ENCODE measurements at places on chromosomes 13 and 19.

GRCh38 chr19:48568345-48568886 is 16.4 kb downstream of the SULT2B1 start:
- H3K4me1 ChIP-seq: peaks cover 5% of the 10 kb centered on the region
- H3K4me3 ChIP-seq: no peak overlapping the region
- no peak for DNase-seq

- no peak overlapping the region for H3K27ac ChIP-seq
- DNase-seq: no peak
- H3K4me3 ChIP-seq: no peak overlapping the region
- H3K27me3 ChIP-seq: peaks cover 13% of the 10 kb centered on the region
These were observed 47.0 kb downstream of the UNC13A start for GRCh38 chr19:17641181-17641580.

- no peak overlapping the region for H3K4me3 ChIP-seq
- H3K4me1 ChIP-seq: no peaks in the 10 kb centered on the region
- H3K36me3 ChIP-seq: no peaks in the 10 kb centered on the region
- no peak overlapping the region for H3K27ac ChIP-seq
These were observed 163.7 kb downstream of the TBC1D4 start for GRCh38 chr13:75318138-75318833.

GRCh38 chr19:30178721-30179402 is 193.3 kb upstream of the ZNF536 start:
- no peak overlapping the region for H3K4me3 ChIP-seq
- DNase-seq: no peak
- H3K27ac ChIP-seq: no peak overlapping the region
- no peaks in the 10 kb centered on the region for H3K36me3 ChIP-seq
- peaks cover 2% of the 10 kb centered on the region for H3K27me3 ChIP-seq

DNA sequence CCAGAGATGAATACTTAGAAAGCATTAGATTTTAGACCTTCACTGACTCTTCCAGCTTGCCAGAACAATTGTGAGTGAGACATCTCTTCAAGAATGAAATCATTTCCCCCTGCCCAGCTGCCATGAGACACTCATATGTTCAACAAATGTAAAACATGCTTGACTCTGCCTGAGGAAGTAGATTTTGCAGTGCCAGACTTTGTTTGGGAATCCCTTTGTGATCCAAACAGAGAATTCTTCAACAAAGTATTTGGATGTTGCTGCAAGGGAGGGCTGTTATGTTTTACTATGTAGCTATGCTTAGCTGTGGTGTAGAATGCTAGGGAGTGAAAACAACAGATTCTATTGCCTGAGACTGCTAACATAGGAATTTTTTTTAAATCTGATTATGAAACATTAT is 416.4 kb downstream of the DCT start:
- no peak overlapping the region for H3K27ac ChIP-seq
- H3K4me1 ChIP-seq: no peaks in the 10 kb centered on the region
- H3K4me3 ChIP-seq: no peak overlapping the region
- no peak for DNase-seq
- H3K36me3 ChIP-seq: no peaks in the 10 kb centered on the region

DNA sequence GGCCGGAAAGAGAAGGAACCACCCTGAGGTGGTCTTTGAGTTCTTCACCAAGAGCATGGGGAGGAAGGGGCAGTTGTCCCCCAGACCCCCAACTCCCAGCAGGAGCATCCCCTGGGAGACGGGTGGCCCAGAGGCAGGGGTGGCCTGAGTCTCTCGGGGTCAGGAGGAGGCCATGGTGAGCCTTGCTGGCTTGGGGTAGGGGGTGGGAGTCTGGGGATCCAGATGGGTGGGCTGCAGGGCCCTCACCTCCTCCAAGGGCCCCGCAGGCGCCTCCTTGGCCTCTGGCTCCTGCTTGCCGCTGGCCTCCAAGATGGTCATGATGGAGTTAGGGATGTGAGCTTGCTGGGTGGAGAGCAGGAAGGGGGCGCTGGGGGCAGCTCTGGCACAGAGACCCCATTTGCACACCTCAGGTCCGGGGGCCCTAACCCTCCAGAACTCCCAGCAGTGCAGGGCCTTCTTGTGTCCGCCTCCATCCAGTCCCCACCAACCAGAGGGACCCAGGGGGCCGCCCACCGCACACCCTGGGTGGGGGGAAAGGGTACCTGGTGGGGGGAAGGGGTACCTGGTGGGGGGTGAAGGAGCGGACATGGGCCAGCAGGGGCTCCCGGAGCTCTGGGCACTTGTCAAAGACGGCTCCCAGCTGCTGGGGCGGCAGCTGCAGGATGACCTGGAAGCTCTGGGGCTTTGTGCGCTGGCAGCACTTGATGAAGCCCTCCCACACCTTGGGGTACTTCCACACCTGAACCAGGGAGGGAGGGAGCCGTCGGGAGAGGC is 1.3 kb upstream of the RSPH6A start:
- DNase-seq: no peak
- peaks cover 7% of the 10 kb centered on the region for H3K36me3 ChIP-seq
- H3K4me3 ChIP-seq: no peak overlapping the region

- DNase-seq: no peak
- H3K4me1 ChIP-seq: peaks cover 46% of the 10 kb centered on the region
- H3K27me3 ChIP-seq: no peaks in the 10 kb centered on the region
- peak overlapping the region; percentile 86 for H3K4me3 ChIP-seq
- H3K27ac ChIP-seq: peak overlapping the region; percentile 97
These were observed 1.7 kb downstream of the STK24 start for GRCh38 chr13:98575009-98575903.

GRCh38 chr19:34482380-34483250 is 1.1 kb downstream of the WTIP start:
- H3K4me3 ChIP-seq: peak overlapping the region; percentile 64
- H3K4me1 ChIP-seq: peaks cover 2% of the 10 kb centered on the region
- H3K36me3 ChIP-seq: peaks cover 2% of the 10 kb centered on the region
- no peak for DNase-seq
- H3K27ac ChIP-seq: no peak overlapping the region

DNA sequence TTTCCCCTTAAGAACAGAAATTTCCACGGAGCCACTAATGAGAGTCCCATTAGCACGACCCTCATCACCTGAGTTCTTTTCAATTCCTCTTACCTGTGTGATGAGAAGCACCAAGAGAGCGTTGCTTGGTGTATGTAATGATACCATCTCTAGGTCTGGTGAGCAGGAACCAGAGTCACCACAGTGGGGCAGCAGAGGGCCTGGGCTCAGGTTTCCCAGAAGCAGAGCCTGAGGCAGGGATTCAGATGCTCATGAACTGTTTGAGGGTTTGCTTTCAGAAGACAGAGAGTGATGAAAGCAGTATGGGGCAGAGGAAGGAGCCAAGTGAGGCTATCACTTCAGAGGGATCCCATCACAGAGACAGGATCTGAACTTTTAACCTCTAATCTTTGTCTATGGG is 3.1 kb upstream of the PTPRH start:
- no peak overlapping the region for H3K4me3 ChIP-seq
- no peak for DNase-seq
- H3K36me3 ChIP-seq: no peaks in the 10 kb centered on the region
- no peak overlapping the region for H3K27ac ChIP-seq
- peaks cover 7% of the 10 kb centered on the region for H3K4me1 ChIP-seq

- no peak overlapping the region for H3K27ac ChIP-seq
- no peaks in the 10 kb centered on the region for H3K4me1 ChIP-seq
- no peak overlapping the region for H3K4me3 ChIP-seq
- H3K27me3 ChIP-seq: no peaks in the 10 kb centered on the region
These were observed 529.4 kb upstream of the HTR2A start for GRCh38 chr13:47426126-47426849.

- no peak overlapping the region for H3K27ac ChIP-seq
- DNase-seq: no peak
These were observed 110.4 kb upstream of the MBNL2 start for GRCh38 chr13:97111756-97112155.

GRCh38 chr13:26384587-26384986 is 130.7 kb downstream of the CDK8 start:
- peaks cover 4% of the 10 kb centered on the region for H3K4me1 ChIP-seq
- DNase-seq: no peak
- no peak overlapping the region for H3K4me3 ChIP-seq
- peaks cover 24% of the 10 kb centered on the region for H3K36me3 ChIP-seq
- no peak overlapping the region for H3K27ac ChIP-seq
- H3K27me3 ChIP-seq: no peaks in the 10 kb centered on the region

DNA sequence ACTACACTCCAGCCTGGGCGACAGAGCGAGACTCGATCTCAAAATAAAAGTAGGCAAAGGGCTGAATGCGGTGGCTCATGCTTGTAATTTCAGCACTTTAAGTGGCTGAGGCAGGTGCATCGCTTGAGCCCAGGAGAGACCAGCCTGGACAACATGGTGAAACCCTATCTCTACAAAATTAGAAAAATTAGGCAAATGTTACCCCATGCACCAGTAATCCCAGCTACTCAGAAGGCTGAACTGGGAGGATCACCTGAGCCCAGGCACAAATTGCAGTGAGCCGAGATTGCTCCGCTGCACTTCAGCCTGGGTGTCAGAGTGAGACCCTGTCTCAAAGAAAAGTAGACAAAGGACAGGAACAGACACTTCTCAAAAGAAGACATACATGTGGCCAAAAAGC is 9.9 kb upstream of the LGALS13 start:
- no peaks in the 10 kb centered on the region for H3K36me3 ChIP-seq
- no peak overlapping the region for H3K27ac ChIP-seq
- peaks cover 19% of the 10 kb centered on the region for H3K27me3 ChIP-seq
- DNase-seq: no peak
- H3K4me3 ChIP-seq: no peak overlapping the region

DNA sequence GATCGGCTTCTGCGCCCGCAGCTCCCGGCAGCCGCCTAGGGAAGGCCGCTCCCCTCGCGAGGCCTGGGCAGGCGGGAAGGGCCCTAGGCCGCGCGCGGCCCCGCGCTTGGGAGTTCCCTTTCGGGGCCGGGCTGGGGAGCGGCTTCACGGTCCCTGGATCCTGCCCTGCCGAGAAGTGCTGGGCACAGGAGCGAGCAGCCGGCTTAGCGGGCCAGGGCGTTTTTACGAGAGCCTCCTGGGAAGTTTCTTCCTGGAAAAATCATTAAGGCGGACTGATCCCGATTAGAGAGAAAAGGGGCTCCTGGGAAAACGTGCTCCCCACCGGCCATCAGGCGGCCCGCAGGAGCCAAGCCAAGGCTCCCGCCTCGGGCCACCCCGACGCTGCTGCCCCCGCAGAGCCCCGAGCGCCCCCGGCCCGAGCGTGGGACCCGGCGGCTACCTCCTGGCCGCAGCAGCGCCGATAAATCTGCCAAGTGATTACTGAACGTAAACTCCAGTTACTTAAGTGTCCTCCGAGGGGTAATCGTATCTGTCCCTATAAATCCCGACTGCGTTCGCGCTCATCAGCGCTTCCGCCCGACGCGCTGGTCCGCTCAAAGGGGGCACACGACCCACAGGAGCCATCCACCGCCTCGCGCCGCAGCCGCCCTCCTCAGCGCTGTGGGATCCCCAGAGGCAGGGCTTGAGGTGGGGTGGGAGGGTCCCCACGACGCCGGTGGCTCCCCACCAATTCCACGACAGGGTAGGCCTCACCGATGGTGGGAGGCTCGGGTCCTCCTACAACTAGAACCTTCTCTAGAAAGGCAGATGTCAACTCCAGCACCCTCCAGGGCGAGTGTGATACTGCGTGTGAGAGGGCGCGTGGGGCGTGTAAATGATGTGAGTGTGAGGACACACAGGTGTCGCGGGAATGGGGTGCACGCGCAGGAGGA is 2.8 kb downstream of the ZIC5 start:
- peaks cover 15% of the 10 kb centered on the region for H3K4me1 ChIP-seq
- DNase-seq: peak; percentile 23
- peaks cover 8% of the 10 kb centered on the region for H3K36me3 ChIP-seq
- H3K27ac ChIP-seq: peak overlapping the region; percentile 87

DNA sequence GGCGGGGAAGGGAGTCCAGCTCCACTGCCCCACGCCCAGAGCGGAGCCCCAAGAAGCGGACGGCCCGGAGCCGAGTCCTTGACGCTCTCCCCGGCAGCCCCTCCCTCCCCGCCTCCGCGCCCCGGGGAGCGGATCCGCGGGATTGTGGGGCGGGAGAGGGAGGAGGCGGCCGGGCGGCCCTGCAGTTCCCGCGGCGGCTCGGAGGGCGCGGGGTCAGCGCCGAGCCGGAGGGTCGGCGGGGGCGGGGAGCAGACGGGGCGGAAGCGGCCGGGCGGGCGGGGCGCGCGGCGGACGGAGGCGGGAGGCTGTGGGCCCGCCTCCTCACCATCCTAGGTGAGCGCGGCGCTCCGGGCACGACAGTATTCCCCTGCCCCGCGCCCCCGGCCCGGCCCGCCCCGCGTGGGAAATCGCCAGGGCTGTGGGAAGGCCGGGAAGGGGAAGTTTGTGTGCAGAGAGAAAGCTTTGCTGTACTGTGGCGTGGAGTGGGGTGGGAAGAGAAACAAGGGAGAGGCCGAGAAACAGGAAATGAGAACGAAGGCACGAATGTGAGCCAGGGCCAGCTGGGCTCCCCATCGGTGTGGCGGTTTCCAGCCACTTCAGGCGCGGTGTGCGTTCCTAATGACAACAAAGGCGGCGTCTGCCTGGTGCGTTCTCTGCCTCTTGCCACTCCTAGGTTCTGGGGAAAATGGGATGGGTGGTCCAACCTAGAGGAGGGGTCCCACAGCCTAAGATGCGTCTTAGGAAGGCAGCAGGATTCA is 1.3 kb upstream of the KLF12 start:
- H3K4me3 ChIP-seq: peak overlapping the region; percentile 84
- H3K36me3 ChIP-seq: no peaks in the 10 kb centered on the region
- H3K4me1 ChIP-seq: peaks cover 14% of the 10 kb centered on the region

- no peak for DNase-seq
- peaks cover 12% of the 10 kb centered on the region for H3K4me1 ChIP-seq
- peak overlapping the region; percentile 45 for H3K4me3 ChIP-seq
- peaks cover 4% of the 10 kb centered on the region for H3K36me3 ChIP-seq
- no peak overlapping the region for H3K27ac ChIP-seq
These were observed 1.3 kb upstream of the B3GLCT start for GRCh38 chr13:31198519-31198918.

GRCh38 chr13:46964789-46965527 is 68.1 kb upstream of the HTR2A start:
- H3K4me1 ChIP-seq: peaks cover 10% of the 10 kb centered on the region
- H3K36me3 ChIP-seq: no peaks in the 10 kb centered on the region
- no peak for DNase-seq
- H3K27ac ChIP-seq: no peak overlapping the region
- no peak overlapping the region for H3K4me3 ChIP-seq

GRCh38 chr13:112764028-112764427 is 74.2 kb downstream of the ATP11A start:
- peaks cover 27% of the 10 kb centered on the region for H3K4me1 ChIP-seq
- no peak overlapping the region for H3K4me3 ChIP-seq
- no peaks in the 10 kb centered on the region for H3K36me3 ChIP-seq
- peak overlapping the region; percentile 66 for H3K27ac ChIP-seq
- no peak for DNase-seq
